CD4-positive, alpha-beta T cell treated with Interleukin-4 for 1 hour (primary cell): ENCODE measurements at places on chromosomes 7 and 10.

- DNase-seq, result no peak
Observed at GRCh38 chr10:60375293-60376004, 14.2 kb downstream of the ANK3 start.

DNA sequence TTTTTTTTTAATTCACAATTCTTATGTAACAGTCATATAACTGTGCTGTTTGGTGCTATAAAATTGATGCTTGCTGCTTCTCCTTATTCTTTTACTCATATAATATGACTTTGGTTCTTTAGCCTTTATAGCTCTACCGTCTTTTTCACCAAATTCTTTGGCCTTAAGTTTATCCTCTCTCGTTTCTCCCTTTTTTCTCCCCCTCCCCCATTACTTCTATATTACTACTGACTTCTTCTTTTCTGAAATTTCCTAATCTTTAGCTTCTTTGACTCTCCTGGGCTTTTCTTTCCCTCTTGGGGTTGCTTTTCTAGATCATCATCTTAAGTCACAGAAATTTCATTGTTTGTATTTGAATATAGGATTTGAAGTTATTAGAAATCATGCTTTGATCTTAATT lies 3.8 kb downstream of the BCCIP start:
- no peak for DNase-seq

DNA sequence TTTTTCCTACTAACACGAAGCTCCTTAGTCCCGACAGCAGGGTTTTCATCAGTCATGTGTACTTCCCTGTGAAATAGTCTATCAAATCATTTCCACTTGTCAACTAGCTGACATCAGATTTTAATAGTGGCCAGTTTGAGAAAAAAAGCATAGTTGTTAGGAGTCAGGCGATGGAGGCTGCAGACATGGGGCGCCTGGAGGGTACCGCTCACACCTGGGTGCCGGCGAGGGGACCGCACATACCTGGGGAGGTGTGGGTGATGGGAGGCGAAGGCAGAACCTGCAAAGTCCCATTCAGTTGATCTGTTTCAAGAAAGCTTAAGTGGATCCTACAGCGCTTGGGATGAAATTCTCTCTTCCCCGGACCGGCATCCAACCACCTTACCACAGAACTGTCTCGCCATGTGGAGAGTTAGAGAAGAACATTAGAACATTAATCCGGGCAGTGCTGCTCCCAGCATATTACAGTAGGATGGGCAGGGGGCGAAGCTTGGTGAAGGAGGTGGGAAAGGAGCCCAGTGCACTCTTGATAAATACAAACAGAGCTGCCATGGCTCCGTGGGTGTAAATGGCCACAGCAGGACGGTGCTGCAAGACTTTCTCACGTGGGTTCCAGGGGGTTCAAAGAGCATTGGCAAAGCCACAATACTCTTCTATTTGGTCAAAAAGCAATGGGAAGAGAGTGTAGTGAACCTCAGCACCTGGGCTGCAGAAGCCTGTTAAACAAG lies 24.2 kb downstream of the ADARB2 start:
- DNase-seq, result no peak

GRCh38 chr7:152443586-152443985 lies 7.8 kb upstream of the KMT2C start:
- no peak for DNase-seq

- DNase-seq, result no peak
Observed at GRCh38 chr10:82661701-82662100, 786.7 kb downstream of the NRG3 start.

- DNase-seq, result no peak
Observed at GRCh38 chr10:85645926-85646711, 720.5 kb downstream of the GRID1 start.

DNA sequence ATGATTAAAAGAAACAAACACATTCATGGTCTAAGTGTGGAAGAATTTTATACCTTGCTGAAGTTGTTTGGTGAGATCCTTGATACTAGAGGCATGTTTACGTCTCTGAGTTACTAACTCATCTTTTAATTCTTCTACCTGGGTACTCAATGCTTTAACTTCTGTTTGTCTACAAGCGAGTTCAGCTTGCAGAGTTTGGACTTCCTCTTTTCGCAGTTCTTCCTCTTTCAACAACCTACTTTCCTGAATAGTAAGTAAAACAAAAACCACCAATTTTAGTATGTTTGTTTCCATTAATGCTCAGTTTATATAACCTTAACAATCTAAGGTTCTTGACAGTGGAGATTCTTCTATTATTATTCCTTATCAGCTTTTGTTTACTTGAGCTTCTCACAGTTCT lies 42.9 kb downstream of the CCDC186 start:
- DNase-seq, result no peak

DNA sequence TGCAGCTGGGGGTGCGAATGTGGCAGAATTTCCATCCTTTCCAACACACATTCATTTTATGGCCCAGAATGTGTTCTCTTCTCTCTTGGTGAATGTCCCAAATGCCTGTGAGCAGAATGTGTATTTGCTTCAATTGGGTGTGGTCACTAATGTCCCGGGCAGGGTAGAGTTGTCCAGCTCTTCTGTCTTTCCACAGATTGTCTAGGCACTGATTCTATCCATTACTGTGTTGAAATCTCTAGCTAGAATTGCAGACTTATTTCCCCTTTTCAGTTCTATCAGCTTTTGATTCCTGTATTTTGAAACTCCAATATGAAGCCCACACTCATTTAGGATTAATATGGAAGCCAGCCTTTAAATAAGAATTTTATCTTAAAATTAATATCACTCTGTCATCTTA lies 14.0 kb upstream of the AKR1E2 start:
- no peak for DNase-seq

DNA sequence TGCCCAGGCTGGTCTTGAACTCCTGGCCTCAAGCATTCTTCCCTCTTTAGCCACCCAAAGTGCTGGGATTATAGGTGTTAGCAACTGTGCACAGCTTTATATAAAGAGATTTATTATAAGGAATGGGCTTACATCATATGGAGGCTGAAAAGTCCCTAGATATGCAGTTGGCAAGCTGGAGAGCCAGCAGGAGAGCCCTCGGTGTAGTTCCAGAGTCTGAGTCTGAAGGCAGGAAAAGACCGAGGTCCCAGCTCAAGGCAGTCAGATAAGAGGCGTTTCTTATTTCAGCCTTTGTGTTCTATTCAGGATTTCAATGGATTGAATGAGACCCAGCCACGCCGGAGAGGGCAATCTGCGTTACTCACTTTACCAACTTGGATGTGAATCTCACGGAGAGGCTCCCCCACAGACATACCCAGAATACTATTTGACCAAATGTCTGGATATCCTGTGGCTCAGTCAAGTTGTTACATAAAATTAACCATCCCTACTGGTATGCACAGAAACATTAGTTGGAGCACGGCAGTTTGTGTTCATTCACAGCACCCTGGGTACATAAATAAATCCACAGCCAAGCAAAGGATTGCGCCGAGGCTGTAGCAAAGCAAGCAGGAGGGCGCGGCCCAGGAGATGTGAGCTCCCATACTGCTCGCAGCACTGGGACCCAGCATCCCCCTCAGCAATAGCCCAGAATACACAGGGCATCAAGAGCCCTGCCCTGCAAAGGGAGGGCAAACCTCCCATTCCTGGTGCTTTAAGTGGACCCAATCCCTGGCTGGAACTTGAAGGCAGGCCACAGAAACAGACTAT lies 158.4 kb upstream of the ZNF32 start:
- no peak for DNase-seq

DNA sequence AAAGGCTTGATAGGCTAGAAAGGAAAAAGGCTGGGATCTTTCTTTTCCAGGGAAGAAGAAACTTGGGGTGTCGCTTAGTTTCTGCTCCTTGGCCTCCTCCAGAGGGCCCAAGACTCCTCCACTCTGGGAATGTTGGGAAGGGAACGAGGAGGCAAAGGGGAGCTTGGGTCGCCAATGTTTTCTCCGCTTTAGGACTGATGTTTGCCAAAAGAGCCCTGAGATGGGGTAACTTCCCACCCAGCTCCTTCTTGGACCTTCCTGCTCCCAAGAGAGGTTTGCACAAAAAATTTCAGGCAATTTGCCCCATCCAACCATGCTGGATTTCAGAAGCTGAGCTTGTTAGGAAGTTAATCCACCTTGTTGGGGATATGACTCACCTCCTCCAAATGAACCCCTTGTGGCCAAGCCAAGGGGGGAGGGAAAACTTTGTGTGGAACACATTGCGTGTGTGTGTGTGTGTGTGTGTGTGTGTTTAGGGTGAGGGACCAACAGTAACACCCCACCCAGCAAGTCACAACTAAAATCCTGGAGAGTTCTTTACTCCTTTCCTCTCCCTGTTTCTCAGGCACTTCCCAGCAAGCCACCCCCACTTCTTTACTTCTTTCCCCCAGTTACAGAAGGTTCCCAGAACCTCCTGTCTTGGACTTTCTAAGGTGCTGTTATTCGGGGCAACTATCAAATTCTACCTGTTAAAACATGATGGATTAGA lies 8.7 kb upstream of the HOXA2 start:
- no peak for DNase-seq

- DNase-seq, result no peak
Observed at GRCh38 chr10:71487726-71488125, 91.0 kb downstream of the CDH23 start.

DNA sequence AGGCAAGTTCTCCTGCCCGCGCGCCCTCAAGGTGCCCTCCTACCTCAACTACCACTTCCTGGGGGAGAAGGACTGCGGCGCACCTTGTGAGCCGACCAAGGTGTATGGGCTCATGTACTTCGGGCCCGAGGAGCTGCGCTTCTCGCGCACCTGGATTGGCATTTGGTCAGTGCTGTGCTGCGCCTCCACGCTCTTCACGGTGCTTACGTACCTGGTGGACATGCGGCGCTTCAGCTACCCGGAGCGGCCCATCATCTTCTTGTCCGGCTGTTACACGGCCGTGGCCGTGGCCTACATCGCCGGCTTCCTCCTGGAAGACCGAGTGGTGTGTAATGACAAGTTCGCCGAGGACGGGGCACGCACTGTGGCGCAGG lies 1.4 kb downstream of the FZD1 start:
- DNase-seq, result no peak

DNA sequence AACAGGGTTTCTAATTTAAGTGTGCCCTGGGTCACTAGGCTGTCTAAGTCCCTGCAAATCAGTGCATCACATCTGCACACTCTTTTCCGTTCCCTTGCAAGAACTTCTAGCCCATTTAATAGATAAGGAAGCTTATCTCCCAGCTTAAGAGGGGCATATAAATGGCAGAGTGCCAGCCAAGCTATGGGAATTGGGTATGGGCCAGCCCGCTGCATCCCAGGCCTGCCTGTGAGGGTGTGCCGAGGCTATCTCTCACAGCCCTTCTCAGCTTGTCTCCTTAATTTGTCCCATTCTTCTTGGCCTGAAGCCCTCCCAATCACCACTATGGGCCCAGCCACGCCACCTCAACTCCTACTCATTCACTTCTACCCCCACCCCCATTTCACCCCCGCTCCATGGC lies 14.7 kb downstream of the AQP1 start:
- DNase-seq, result no peak

- DNase-seq, result no peak
Observed at GRCh38 chr7:99531354-99531765, 20.6 kb downstream of the FAM200A start.

DNA sequence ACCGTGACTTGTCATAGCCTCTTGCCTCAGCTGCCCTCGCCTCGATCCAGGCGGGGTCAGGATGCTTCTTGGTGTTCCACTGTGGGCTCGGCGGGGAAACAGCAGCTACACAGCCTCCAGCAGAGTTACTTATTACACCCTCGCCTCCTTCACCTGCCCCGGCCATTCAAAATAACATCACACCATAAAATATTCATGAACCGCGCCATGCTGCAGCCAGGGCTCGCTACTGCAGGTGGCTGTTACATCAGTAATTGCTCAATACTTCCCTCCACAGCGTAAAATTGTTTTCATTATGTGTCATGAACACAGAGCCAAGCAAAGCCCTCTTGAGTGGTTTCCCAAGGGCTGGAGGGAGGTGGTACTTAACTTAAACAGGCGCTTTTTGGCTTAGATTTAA lies 241.5 kb upstream of the SP8 start:
- DNase-seq, result no peak
